ENCODE measurements at places on chromosomes 3 and 15.

DNA sequence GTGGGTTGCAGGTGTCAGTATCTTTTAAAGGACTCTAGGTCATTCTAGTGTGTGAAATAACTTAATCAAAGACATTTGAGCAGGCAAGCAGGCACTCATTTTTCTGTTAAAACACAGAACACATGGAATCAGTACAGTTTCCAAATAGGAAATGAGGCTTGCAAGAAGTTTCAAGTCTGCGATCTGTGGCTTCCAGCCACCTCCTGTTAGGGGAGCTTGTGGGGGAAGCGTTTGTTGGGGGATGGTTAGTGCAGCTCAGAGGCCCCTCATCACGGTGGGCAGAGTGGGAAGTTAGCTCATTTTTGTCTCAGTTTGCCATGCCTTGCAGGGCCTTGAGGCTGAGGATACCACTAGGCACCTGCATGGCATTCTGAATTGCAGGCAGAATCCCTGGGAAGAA is 59.9 kb downstream of the SLC6A11 start:
- no peak for DNase-seq

DNA sequence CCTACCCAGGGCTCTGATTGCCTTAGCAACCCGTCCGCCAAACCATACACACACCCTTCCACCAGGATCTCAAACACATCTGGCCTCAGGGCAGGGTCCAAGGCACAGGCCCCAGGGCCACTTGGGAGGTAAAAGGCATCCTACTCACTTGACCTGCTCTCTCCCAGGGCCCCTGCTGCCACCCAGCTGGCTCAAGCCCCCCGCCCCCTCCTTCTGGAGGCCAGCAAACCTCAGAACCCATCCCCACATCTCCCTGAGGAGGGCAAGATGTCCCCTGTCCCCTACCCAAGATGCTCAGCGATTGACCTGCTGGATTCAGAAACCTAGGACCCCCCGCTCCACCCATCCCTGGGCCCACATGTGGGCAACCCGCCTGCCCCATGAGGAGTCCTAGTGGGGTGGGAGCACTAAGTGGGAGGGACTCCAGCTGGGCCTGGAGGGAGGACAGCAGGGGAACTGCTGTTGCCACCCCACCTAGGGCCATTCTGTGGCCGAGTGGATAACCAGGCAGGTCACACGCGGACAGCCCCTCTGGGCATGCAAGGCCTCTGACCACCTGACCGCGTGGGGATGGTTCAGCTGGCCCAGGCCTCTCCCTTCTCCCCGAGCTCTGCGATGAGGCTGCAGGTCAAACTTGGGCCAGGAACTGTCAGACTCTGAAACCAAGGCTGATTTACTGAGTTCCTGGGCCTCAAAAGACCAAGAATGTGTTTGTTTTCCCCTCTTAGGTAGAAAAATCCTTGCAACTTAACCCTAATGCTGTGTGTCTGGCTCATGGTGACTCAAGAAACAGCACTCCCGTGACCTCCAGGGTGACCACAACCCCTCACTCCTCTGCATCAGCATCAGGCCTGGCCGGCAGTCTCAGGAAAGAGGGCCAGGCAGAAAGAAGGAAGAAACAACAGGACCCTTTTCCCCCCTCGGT is 4.2 kb downstream of the MFGE8 start:
- no peak for DNase-seq

DNA sequence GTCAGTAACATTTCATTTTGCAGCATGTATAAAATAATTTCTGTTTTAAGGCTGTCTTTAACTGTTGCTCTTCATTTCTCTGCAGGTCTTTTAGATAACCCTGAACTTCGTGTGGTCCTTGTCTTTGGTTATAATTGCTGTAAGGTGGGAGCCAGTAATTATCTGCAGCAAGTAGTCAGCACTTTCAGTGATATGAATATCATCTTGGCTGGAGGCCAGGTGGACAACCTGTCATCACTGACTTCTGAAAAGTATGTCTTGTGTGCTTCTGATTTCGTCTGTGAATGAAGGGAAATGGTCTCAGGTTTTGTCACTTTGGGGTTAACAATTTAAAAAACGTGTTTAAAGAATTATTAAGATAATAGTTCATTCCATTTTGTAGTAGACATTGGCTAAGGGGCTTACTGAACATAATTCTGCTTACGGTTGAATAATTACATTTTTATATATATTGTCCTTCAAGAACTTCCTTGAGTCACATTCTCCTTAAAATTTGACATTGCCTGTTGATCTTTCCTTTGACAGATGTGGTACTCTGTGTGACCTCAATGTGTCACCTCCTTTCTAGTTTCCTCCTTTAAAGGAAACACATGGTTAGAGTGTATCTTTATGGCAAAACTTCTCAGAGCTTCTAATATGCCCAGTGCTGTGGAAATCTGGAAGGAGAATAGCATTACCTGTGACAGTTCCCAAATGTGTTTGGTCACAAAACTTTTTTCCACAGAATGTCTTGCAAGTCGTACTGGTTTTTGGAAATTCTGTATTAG is 26.3 kb downstream of the FBXO22 start:
- no peak for DNase-seq

DNA sequence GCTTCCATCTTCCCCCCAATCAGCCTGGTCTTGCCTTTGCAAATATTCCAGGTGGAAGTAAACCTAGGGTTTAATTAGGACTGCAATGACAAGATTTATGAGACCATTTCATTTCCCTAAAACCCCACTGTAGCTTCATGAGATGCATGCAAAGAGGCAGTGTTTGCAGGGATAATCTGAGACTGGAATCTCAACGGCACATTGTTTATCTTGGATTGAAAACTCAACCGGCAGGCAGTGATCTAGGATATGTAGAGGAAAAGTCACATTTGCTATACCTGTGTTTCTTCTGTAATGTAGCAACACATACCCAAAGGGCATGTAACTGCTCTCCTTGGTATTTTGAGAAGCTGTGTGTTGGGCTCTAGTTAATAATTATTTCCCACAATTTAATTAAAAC is 18.7 kb upstream of the CLSTN2 start:
- DNase-seq, result no peak

GRCh38 chr15:101126618-101127505 is 125.0 kb downstream of the CHSY1 start:
- no peak for DNase-seq

- no peak for DNase-seq
These were observed 6.8 kb upstream of the MTHFS start for GRCh38 chr15:79903626-79904025.

GRCh38 chr3:179082416-179082815 is 10.8 kb upstream of the ZMAT3 start:
- no peak for DNase-seq

- DNase-seq, result no peak
These were observed 13.3 kb upstream of the PAQR9 start for GRCh38 chr3:142976621-142977398.

DNA sequence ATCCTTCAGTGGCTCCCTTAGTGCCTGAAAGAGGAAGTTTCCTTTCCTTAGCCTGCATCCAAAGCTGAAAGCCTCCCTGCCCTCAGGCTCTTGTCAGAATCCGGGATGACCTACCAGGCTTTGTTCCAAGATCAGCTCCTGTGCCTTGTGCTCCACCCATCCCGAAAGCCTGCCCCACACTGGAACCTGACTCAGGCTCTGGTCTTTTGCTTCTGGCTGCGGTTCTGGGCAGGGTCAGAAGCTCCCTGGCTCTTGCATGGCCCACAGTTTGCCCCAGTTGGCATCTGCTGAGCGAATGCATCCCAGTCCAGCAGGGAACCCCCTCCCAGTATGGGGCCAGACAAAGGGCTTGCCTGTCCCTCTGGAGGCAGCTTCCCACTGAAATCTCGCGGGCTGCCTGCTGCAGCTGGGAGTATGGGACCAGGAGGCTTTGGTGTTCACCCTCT is 25.9 kb upstream of the KIF23 start:
- no peak for DNase-seq

DNA sequence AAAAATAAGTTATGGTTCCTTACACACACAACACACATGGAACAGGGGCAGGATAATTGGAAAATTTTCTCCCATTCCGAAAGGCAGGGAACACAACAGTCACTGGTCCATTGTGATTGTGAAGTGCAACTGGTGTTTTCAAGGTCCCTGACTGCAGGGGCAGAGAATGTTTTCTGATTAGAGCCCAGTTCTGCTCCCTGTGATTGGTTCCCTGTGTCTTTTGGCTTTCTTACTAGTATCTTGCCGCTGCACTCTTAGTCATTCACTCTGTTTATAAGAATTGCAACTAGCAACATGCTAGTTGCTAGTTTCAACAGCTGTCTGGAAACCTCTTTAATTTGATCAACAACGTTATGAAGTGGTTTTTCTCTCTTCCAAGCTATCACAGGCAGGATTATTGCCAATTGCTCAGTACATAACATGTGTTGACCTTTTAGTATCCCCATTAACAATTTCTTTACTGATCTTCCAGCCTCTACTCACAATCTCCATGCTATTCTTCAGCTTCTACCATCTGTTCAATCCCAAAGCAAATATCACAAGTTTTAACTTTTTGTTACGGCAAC is 177.5 kb downstream of the EPHA6 start:
- no peak for DNase-seq

GRCh38 chr3:175105066-175105465 is 245.9 kb downstream of the NAALADL2 start:
- no peak for DNase-seq

GRCh38 chr3:64300790-64301423 is 75.6 kb upstream of the PRICKLE2 start:
- no peak for DNase-seq

DNA sequence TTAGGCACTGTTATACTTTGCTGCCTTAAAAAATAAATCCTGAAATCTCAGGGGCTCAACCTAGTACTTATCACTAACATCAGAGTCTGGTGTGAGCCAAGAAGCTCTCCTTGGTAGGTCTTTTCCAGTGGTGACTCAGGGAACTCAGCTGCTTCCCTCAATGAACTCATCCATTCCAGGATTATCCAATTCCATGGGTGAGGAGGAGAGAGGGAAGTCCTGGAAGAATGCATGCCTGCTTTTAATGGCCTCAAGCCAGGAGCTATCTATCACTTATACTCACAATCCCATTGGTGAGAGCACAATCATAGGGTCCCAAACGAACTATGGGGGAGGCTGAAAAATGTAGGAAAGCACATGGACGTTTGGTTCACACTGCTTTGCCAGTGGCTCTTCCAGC is 113.6 kb downstream of the POLR2M start:
- DNase-seq, result no peak

DNA sequence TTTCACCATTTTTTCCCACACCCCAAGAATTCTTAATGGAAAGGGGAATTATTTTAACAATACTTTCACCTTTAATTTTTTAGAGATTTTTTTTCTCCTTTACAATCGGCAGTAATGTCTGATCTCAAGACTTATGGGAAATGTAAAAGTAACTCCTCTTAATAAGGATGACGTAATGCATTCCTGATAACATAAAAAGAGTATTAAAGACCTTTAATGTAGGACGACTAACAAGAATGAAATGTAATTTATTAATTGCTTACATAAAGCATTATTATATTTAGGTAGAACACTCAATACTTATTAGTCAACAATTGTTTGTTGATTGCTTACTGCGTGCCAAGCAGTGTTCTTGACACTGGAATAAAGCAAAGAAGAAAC is 416.8 kb upstream of the NAALADL2 start:
- DNase-seq, result no peak

- peak; percentile 89 for DNase-seq
These were observed at the start of gene ALDH1A3 for GRCh38 chr15:100879464-100880138. Gene ALDH1A3, plus strand, starts transcription at chr15:100879831. Its CDS starts 77 bp downstream, at chr15:100879908.

GRCh38 chr15:61112231-61112630 is 116.9 kb downstream of the RORA start:
- DNase-seq, result no peak

GRCh38 chr15:36373550-36373949 is 205.9 kb upstream of the CDIN1 start:
- DNase-seq, result no peak

DNA sequence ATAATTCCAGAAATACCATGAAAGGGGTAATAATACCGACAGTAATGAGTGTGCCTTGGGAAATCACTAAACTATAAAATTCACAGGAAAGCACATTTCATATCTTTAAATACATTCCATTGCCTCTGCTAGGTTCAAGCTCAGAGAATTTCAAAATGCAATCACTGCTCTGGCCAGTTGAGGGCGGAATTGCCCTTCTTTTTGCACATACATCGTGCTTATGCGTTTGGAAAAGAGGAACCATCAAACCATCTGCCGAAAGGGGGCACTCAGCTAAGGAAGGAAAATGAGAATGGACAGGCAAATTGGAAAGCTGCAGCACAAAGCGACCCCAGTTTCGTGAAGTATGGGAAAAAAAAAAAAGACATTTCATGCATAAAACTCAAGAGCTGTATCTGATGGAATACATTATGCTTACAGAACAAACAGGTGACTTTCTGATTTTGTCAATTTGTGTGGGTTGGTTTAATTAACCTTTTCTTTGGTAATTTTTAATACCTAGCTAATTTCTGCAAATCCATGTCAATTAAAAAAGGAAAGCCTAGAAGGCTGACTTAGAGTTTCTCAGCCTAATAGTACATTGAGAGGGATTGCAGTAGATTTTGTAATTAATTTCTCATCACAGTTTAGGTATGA is 61.4 kb downstream of the TUSC7 start:
- no peak for DNase-seq

GRCh38 chr3:167885277-167885676 is 149.8 kb downstream of the SERPINI1 start:
- no peak for DNase-seq

DNA sequence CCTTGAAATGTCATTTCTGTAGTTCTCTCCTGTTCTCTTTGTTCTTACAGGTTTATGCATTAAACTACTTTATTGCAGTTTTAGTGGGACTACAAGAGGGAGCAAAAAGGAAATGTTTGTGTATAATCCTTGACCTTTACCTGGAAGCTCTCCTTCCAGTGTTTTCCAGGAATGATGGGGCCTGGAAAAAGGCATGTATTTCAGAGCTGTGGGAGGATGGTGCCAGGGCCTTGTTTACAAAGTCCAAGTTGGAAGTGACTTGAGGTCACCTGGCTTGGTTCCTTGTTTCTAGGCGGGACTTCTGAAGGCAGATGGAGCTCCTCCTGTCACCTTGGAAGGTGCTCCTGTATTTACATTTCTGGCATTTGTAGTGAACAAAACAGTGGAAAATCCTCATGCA is 15.1 kb downstream of the ACVR2B start:
- DNase-seq, result no peak

DNA sequence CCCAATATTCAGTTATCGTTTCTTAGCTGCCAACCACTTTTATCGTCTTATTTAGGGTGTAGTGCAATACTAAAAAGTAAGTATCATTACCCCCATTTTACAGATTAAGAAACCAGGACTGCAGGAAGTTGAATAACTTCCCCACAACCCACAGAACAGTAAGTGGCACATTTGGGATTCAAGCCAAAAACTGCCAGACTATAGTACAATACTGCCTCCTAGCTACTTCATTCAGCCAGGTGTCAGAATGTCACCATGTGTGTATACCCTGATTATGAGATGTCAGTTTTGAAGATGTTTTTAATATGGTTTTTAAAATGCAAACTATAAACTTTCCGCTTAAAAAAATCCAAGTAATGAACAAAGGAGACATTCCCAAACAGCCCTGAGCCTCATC is 74.2 kb upstream of the PROK2 start:
- DNase-seq, result no peak

GRCh38 chr15:75776065-75776423 is 63.4 kb upstream of the CSPG4 start:
- peak; percentile 12 for DNase-seq

- DNase-seq, result no peak
These were observed 99.9 kb downstream of the LINGO1 start for GRCh38 chr15:77532846-77533245.

GRCh38 chr3:80733522-80734176 is 965.9 kb upstream of the ROBO1 start:
- no peak for DNase-seq

GRCh38 chr3:59750391-59750790 is 700.6 kb upstream of the CFAP20DC start:
- DNase-seq, result no peak

Data from mesenteric fat pad (tissue), 1 donor.